ENCODE measurements at places on chromosomes 5 and 9.

GRCh38 chr5:83503662-83504061, 32.1 kb downstream of the VCAN start:
- DNase-seq = no peak

DNA sequence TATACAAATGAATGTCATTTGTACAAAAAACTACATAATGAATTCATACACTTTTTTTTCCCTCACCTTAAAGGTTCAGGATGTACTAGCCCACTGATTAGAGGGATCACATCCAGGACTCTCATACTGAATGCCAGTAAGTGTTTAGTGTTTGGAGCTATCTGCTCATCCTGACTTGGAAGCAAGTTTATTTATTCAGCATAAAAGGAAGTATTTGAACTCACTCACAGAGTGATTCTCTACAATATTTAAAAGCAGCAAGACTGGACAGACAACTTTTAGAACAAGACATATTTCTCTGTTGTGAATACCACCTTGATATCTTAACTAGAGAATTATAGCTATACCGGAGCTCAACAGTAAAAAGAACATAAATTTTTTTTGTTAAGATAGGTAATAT, 14.8 kb upstream of the IQGAP2 start:
- DNase-seq = no peak

DNA sequence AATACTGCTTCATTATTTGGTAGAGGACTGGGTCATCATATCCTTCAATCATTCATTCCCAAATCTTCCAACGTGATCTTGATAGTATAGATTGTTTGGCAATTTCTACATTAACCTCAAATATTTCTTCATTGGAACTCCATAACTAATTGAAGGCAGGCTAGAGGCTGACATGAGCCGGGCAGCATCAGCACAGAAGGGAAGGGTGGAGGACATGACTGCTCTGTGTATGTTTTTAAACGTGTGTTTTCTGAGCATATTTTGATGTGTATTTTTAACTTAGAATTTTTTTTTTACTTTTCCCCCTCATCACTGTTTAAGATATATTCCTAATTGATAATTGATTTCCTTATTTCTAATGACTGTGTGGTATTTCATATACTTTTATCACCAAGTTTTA, 12.6 kb downstream of the DDX4 start:
- DNase-seq = no peak

DNA sequence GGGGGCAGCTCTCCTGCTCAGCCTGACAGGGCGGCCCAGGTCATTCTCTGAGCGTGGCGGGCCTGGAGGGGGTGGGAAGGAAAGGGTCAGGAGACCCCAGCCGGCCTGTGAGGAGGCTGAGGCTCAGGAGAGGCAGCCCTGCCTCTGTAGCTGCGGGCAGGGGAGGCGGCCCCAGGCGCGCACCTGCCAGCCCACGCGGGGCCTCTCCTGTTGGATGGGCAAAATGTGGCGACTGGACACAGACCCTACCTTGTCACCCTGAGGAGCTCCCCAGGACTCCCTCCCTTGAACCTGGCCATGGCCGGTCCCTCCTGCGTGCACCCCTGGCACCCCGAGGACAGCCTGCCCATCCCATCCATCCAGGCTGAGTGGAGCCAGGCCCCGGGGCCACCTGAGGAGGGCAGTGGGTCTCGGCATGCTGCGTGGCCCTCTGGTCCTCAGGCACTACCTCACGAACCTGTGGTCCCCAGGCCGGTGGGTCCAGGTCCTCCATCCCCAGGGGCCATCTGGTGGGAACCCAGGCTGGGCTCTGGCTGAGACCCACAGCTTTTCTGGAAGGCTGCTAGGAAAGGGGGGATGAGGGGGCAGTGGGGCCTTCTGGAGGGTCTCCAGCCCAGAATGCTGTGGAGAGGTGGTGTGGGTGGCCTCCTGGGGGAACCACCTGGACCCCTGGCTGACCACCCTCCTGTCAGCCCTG, 15.1 kb upstream of the NRARP start:
- no peak for DNase-seq

DNA sequence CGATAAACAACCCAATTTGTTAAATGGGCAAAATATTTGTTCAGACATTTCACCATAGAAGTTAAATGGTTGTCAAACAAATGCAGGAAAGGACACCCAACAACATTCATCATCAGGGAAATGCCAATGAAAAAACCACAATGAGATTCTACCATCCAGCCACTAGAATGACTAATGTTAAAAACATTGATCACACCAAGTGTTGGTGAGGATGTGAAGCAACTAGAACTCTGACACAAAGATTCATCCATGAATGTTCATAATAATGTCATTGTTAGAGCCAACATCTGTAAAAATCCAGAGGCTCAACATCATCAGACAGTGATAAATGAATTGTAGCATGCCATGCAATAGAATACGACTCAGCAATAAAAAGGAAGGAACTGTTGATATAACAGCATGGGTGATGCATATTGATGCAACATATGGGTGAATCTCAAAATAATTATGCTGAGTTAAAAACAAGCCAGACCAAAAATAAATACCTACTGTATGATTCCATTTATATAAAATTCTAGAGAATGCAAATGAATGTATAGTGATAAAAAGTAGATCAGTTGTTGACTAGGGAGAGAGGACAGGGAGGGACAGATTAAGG, 55.9 kb upstream of the UNC5A start:
- DNase-seq = no peak

DNA sequence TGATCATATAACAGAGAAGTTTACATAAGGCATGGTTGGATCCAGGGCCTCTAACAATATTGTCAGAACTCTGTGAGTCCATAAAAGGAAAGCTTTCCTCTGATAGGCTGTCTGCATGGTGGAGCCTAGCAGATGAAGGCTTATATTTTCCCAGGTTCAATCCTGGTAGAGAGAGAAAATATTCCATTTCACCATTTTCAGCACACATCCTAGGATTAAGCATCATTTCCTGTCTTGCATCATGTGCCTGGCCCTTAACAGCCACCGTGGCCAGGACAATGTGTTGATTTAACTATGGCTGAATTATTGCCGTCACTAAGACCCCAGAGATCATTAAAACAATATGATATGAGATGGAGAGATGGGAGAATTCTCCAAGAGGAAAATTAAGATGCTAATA, 90.9 kb upstream of the GRIA1 start:
- no peak for DNase-seq

GRCh38 chr5:176768174-176768970, 42.0 kb upstream of the UNC5A start:
- DNase-seq = no peak

GRCh38 chr9:133475292-133476012, 3.4 kb downstream of the SLC2A6 start:
- DNase-seq = no peak

DNA sequence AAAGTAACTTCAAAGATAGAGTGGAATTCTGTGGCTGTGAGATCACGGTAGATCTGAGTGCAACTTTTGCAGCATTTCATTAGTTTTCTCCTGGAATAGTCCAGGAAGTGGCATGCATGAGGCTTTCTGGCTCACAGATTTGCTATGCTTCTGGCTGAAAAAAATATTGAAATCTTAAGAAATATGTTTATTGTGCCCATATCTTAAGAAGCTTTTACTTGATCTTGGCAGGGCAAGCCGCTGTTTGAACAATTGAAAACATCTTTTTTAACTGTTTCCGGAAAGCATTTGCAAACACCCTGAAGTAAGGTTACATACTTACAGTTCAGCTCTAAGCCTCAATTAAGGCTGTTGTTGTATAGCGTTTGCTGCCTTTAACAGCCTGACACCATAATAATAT, 135.7 kb upstream of the GDNF start:
- no peak for DNase-seq

GRCh38 chr5:73816656-73817420, 190.8 kb downstream of the ARHGEF28 start:
- no peak for DNase-seq

DNA sequence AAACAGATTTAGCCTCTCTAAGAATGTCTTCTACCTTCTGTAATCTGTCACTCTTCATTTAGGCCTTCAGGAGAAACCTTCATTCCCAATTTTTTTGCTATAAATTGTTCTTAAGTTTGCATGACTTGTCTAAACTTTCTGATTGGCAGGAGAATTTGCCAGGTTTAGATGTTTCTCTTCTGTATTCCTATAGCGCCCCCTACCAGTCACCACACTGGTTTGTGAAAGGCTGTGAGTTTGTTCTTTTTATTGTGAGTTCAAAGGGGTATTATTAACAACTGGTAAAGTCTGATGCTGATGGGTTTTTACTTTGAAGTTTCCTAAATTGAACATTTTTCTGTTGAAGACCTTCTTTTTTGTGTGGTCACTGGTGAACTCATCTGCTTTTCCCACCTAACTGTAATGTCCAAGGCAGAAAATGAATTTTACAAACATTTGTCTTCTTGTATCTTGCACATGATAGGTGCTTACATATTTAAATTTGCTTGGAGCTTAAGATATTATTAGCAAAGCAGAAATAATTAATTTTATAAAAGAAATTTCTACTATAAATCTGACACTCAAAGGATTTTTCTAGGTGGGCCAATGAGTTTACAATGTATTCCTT, 18.4 kb upstream of the F2RL2 start:
- DNase-seq = no peak

DNA sequence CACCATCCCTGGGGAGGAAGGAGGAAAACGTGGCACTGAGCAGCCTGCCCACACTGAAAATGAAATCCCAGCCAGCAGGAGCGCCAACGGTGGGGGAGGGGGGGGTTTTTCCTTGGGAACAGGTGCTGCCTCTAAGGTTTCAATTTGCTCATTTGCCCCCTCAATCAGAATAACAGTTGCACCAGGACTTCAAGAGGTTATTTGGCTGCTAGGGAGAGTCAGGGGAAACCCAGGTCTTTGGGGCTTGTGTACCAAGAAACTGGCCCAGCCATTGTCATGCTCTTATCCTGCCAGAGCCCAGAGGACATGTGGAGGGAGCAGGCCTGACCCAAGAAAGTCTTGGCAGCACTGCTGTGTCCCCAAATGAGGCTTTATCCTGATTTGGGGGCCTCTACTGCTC, 66.5 kb downstream of the NDFIP1 start:
- no peak for DNase-seq

- no peak for DNase-seq
Measured at GRCh38 chr9:120702075-120702474, 12.2 kb downstream of the MEGF9 start.

DNA sequence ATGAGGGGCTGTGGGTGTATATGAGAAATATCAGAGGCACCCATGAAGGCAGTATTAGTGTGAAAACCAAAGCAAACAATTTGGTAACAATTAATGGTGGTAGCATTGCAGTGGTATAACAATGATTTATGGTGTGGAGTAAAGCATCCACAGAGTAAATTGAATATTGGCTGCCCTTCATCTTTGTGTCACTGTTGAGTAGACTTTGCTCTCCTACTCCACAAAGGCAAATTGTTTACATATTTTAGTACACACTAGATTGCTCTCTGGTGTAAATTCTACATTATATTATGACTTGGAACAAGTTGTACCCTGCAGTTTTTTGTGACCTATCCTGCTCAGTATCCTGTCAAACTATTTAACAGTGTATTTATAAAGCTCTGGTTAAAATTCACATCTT, 455.5 kb upstream of the RORB start:
- DNase-seq = no peak

GRCh38 chr5:89105836-89106235, 222.9 kb upstream of the MEF2C start:
- DNase-seq = no peak

- no peak for DNase-seq
Measured at GRCh38 chr5:71623221-71623794, 36.2 kb downstream of the MCCC2 start.

- DNase-seq = peak; percentile 44
Measured at GRCh38 chr5:1316588-1317340, 21.9 kb upstream of the TERT start.

DNA sequence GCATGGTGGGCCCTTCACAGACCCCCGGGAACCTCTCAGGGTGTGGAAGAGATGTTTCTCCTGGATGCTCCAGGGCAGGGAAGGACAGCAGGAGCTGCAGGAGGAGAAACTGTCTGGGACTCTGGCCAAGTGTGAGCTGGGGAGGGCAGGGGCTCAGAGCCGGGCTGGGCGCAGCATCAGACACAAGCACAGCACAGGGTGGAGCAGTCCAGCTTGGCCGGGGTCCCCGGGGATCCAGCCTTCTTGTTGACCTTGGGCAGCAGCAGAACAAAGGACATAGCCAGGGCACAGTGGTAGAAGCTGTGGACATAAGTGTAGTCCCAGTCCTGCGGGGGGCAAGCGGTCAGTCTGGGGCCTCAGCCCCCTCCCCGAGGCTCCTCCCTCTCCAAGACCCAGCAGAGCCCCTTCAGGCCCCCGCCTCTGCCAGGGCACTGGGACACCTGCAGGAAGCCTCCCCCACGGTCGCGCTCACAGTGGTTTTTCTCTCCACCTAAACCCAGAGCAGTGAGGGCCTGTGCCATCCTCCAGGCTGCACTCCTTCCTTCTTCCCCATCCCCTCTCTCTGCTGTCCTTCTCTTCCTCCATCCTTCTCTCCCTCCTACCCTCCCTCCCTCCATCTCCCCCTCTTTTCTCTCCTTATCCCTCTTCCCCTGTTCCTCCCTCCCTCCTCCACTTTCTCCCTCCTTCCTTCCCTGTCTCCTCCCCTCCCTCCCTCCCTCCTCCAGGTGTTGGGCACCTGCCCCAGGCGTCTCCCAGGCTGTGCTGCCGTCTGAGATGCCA, 10.1 kb downstream of the MYMK start:
- no peak for DNase-seq

GRCh38 chr5:28710360-28710759, 1672.0 kb upstream of the CDH9 start:
- no peak for DNase-seq

GRCh38 chr5:89842531-89842930, 567.0 kb downstream of the CETN3 start:
- DNase-seq = no peak

DNA sequence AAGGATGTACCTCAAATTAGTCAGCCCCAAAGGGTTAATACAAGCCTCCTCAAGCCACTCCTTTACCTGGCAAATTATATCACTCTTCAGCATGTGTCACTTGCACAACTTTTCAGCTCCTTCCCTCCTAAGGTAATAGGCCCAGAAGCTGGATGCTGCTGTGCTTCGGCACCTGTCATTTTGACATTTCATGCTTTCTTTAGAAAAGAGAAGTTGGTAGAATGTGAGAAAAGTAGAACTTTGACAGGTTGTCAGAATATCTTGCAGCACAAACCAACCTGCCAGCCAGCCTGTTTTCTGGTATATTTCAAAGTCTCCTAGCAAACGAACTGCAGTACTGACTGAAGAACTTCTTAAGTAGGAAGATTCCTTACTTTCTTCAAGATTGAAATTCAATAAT, 2136.9 kb downstream of the MAT2B start:
- no peak for DNase-seq
